Omental fat pad (tissue), 4 donors: ENCODE measurements at places on chromosomes 1 and 21. TPM values are rescaled to one million over a fixed set of nuclear protein-coding genes. Genes with fewer than 3 reads are reported as not detected.

TSPEAR gene
- total RNA-seq, result not detected

SLC44A5 gene
- 0.32 TPM for total RNA-seq

- no peak for DNase-seq
Observed at GRCh38 chr1:177800400-177801088, 169.3 kb downstream of the SEC16B start.

DNA sequence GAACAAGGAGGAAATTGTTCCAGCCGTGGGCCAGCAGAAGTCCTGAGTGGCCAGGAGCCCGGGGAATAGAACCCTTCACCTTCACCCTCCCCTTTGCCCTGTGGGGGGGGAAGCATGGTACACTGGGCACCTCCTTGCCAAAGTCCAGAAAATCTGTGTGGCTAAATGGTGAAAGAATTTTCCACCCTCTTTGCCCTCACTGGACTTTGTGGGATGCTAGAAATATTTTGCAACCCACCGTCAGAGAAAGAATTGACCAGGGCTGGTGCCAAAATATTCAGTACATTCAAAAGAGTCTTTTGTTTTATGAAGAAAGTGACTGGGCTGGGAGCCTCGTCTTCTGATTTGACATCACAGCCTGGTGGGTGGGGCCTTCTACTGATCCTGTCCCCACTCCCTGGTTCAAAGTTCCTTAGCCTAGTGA is 14.6 kb downstream of the NFASC start:
- DNase-seq, result no peak
